ENCODE measurements at places on chromosomes 4 and X.

- no peak for DNase-seq
Measured at GRCh38 chr4:16862697-16863096, 35.7 kb downstream of the LDB2 start.

GRCh38 chr4:151169223-151169622, 69.8 kb downstream of the RPS3A start:
- DNase-seq, result no peak

DNA sequence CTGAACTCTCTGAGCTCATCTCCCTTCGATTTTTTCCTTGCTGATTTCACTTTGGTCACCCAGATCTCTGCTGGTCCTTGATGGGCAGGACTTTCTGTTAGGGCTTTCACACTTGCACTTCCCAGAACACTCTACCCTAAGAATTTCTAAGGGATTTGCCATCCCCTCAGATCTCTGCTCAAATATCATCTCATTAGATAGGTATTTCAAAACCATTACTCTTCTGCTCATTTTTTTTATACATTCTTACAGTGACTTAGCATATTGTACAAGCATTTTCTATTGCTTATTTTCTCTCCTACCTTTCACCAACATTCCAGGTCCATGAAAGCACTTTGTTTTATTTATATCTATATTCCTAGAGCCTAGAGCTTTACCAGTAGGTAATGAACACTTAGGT, 913.3 kb downstream of the PDHA2 start:
- no peak for DNase-seq

DNA sequence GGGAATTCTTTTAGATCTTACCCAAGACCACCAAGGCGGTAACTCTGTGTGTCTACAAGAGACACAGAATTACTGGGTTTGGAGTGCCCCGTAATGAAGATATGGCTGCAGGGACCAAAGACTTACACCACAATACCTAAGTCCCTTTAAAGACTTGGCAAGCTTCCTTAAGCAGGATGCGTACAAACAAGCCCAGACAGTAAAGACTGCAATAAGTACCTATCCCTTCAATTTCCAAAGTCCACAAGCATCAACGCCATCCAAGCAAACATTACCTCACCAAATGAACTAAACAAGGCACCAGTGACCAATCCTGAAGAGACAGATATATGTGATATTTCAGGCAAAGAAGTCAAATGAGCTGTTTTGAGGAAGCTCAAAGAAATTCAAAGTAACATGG, 42.3 kb upstream of the RNF128 start:
- DNase-seq, result no peak

GRCh38 chr4:15755321-15756155, 22.6 kb upstream of the CD38 start:
- no peak for DNase-seq

DNA sequence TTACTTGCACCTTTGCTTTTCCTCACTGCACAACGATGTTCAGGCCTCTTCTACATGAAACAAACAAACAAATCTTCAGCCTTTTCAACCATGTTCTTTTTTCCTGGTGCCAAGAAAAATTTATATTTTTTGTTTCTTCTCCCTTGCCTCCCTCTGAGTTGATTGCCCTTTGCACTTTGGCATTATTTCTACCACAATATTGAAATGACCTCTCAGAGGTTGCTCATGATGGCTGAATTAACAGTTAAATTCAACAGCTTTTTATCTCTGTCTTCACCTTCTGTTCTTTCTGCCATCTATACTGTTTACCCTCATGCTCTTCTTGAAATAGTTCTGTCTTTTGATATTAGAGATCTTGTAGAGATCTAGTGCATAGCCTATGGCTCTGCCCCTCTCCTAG, 308.9 kb downstream of the ARHGAP24 start:
- DNase-seq, result no peak

GRCh38 chr4:144868309-144868708, 222.4 kb downstream of the HHIP start:
- DNase-seq, result no peak
